ENCODE measurements at places on chromosomes 11 and 22. TPM values are rescaled to one million over a fixed set of nuclear protein-coding genes. Genes with fewer than 3 reads are reported as not detected.

GRCh38 chr11:132177106-132177505 lies 806.7 kb downstream of the NTM start:
- DNase-seq = no peak

GRCh38 chr11:117925198-117925925 lies 3.8 kb downstream of the TMPRSS13 start:
- H3K4me1 ChIP-seq = peaks cover 32% of the 10 kb centered on the region
- no peak overlapping the region for H3K27ac ChIP-seq
- peaks cover 7% of the 10 kb centered on the region for H3K27me3 ChIP-seq
- no peak overlapping the region for H3K4me3 ChIP-seq

SNAP29 gene
- total RNA-seq = 32.3 TPM

- H3K27ac ChIP-seq = peak overlapping the region; percentile 48
- DNase-seq = no peak
- H3K36me3 ChIP-seq = peaks cover 50% of the 10 kb centered on the region
- H3K4me1 ChIP-seq = peaks cover 84% of the 10 kb centered on the region
- no peak overlapping the region for H3K4me3 ChIP-seq
These were observed 8.6 kb downstream of the PPP6R3 start for GRCh38 chr11:68469122-68469521.

- peaks cover 11% of the 10 kb centered on the region for H3K4me1 ChIP-seq
- H3K27ac ChIP-seq = no peak overlapping the region
- DNase-seq = no peak
- no peak overlapping the region for H3K4me3 ChIP-seq
- H3K27me3 ChIP-seq = peaks cover 12% of the 10 kb centered on the region
These were observed 4.8 kb upstream of the FBXO7 start for GRCh38 chr22:32469799-32470212.

GRCh38 chr11:96331699-96332116 lies 11.3 kb downstream of the MAML2 start:
- H3K4me3 ChIP-seq = no peak overlapping the region
- no peak for DNase-seq
- H3K27ac ChIP-seq = no peak overlapping the region
- peaks cover 28% of the 10 kb centered on the region for H3K36me3 ChIP-seq
- no peaks in the 10 kb centered on the region for H3K27me3 ChIP-seq

POTEH gene
- total RNA-seq = not detected

MS4A6E gene
- not detected for total RNA-seq

- no peaks in the 10 kb centered on the region for H3K27me3 ChIP-seq
- DNase-seq = no peak
- H3K4me3 ChIP-seq = no peak overlapping the region
- H3K36me3 ChIP-seq = peaks cover 4% of the 10 kb centered on the region
- no peaks in the 10 kb centered on the region for H3K4me1 ChIP-seq
- no peak overlapping the region for H3K27ac ChIP-seq
These were observed 102.1 kb upstream of the BID start for GRCh38 chr22:17876306-17876831.

GRCh38 chr11:86208572-86208971 lies 36.0 kb upstream of the EED start:
- H3K36me3 ChIP-seq = no peaks in the 10 kb centered on the region
- H3K4me3 ChIP-seq = no peak overlapping the region
- no peak for DNase-seq

DNA sequence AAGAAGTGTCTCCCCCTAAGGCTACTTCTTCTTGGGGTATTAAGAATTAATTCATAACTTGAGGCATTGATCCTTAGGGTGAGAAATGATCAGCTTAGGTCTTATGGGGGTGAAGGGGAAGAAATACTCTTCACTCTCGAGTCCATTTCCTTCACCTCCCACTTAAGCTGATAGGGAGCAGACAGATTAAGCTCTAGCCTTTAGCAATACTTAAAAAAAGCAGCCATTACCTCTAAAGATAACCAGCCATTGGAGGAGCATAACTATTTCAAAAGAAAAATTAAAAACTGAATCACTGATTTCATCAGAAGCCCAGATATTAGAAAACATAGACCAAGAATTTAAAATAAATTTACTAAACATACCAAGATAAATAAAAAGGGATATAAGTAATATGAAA lies 60.5 kb downstream of the ENTHD1 start:
- H3K4me3 ChIP-seq = no peak overlapping the region
- H3K27ac ChIP-seq = no peak overlapping the region
- H3K4me1 ChIP-seq = peaks cover 6% of the 10 kb centered on the region
- H3K27me3 ChIP-seq = peaks cover 44% of the 10 kb centered on the region
- DNase-seq = no peak

SEPTIN5 gene
- total RNA-seq = 0.30 TPM

BAIAP2L2 gene
- total RNA-seq = 0.70 TPM

DNA sequence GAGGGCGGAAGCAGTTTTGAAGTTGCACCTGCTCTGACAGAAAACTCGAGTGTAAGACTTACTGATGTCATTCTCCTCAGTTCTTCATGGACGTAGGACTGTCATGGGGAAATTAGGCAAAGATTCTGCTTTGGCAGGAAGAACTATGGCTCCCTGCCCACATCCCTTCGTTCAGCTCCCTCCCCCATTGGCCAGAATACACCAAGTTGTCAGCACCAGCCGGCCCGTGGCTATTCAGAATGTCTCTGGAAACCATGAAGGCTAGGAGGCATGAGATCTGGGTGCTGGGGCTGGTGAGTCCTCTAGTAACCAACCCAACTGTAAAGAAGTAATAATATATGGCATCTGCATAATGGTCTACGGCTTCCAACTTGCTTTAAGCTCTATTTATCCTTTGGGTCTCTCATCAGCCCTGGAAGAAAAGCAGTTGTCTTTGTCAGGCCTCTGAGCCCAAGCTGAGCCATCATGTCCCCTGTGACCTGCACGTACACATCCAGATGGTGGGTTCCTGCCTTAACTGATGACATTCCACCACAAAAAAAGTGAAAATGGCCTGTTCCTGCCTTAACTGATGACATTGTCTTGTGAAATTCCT lies 74.1 kb downstream of the PIWIL4 start:
- no peak overlapping the region for H3K27ac ChIP-seq
- peaks cover 3% of the 10 kb centered on the region for H3K27me3 ChIP-seq
- H3K4me1 ChIP-seq = no peaks in the 10 kb centered on the region
- DNase-seq = no peak

ALX4 gene
- not detected for total RNA-seq

KCNC1 gene
- not detected for total RNA-seq

GRCh38 chr11:19493446-19494213 lies 219.0 kb upstream of the NAV2 start:
- no peak for DNase-seq
- peaks cover 19% of the 10 kb centered on the region for H3K27me3 ChIP-seq
- no peaks in the 10 kb centered on the region for H3K36me3 ChIP-seq
- no peak overlapping the region for H3K4me3 ChIP-seq
- no peak overlapping the region for H3K27ac ChIP-seq
- no peaks in the 10 kb centered on the region for H3K4me1 ChIP-seq

GRCh38 chr11:16367252-16367651 lies 10.9 kb upstream of the SOX6 start:
- no peak overlapping the region for H3K4me3 ChIP-seq
- no peaks in the 10 kb centered on the region for H3K36me3 ChIP-seq
- no peaks in the 10 kb centered on the region for H3K27me3 ChIP-seq
- no peaks in the 10 kb centered on the region for H3K4me1 ChIP-seq
- H3K27ac ChIP-seq = no peak overlapping the region

ZNF215 gene
- 1.4 TPM for total RNA-seq

MMP7 gene
- not detected for total RNA-seq

MARK2 gene
- 57.2 TPM for total RNA-seq

- H3K27me3 ChIP-seq = no peaks in the 10 kb centered on the region
- H3K27ac ChIP-seq = no peak overlapping the region
- DNase-seq = no peak
These were observed 162.7 kb downstream of the BARX2 start for GRCh38 chr11:129538323-129538722.

IZUMO1R gene
- not detected for total RNA-seq

ZBTB3 gene
- total RNA-seq = 9.3 TPM

- no peak overlapping the region for H3K4me3 ChIP-seq
- no peaks in the 10 kb centered on the region for H3K27me3 ChIP-seq
- no peaks in the 10 kb centered on the region for H3K4me1 ChIP-seq
These were observed 155.2 kb downstream of the CEP164 start for GRCh38 chr11:117482881-117483280.

CHRM1 gene
- not detected for total RNA-seq

GRCh38 chr22:27857443-27857842 lies 55.9 kb upstream of the MN1 start:
- H3K27me3 ChIP-seq = no peaks in the 10 kb centered on the region
- peaks cover 48% of the 10 kb centered on the region for H3K36me3 ChIP-seq

- H3K4me1 ChIP-seq = no peaks in the 10 kb centered on the region
- no peak for DNase-seq
- H3K4me3 ChIP-seq = no peak overlapping the region
- no peaks in the 10 kb centered on the region for H3K27me3 ChIP-seq
- no peaks in the 10 kb centered on the region for H3K36me3 ChIP-seq
These were observed 18.8 kb downstream of the MUC5B start for GRCh38 chr11:1241706-1242105.

- no peak overlapping the region for H3K4me3 ChIP-seq
- H3K27ac ChIP-seq = no peak overlapping the region
- no peaks in the 10 kb centered on the region for H3K27me3 ChIP-seq
- H3K4me1 ChIP-seq = peaks cover 5% of the 10 kb centered on the region
- DNase-seq = no peak
These were observed 1006.8 kb upstream of the CCDC90B start for GRCh38 chr11:84292955-84293354.

C11orf42 gene
- total RNA-seq = not detected

DNA sequence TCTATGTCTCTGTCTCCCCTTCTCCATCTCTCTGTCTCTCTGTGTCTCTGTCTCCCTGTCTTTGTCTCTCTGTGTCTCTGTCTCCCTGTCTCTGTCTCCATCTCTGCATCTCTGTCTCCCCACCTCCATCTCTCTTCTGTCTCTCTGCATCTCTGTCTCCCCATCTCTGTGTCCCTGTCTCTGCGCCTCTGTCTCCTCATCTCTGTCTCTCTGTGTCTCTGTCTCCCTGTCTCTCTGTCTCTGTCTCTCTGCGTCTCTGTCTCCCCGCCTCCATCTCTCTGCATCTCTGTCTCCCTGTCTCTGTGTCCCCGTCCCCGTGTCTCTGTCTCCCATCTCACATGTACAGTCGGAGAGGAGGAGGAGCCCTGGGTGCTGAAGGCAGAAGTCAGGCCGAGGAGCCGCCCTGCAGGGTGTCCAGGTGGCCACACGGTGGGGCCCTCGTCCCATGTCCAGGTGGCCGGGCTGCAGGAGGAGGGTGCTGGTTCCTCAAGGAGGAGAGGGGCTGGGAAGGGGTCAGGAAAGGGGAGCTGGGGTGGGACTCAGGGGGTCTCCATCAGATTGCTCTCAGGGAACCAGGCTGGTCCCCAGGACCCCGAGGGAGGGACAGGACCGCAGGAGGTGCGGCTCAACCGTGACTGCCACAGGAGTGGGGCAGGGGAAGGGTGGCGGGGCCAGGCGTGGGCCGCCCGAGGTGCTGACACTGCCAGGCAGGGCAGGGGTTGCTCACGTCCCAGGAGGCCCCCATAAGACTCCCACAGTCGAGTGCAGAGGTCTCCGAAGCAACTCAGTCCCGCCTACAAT lies 25.6 kb upstream of the TH start:
- H3K36me3 ChIP-seq = no peaks in the 10 kb centered on the region
- DNase-seq = peak; percentile 83
- peaks cover 3% of the 10 kb centered on the region for H3K4me1 ChIP-seq
- H3K27me3 ChIP-seq = peaks cover 9% of the 10 kb centered on the region
- no peak overlapping the region for H3K4me3 ChIP-seq

DNA sequence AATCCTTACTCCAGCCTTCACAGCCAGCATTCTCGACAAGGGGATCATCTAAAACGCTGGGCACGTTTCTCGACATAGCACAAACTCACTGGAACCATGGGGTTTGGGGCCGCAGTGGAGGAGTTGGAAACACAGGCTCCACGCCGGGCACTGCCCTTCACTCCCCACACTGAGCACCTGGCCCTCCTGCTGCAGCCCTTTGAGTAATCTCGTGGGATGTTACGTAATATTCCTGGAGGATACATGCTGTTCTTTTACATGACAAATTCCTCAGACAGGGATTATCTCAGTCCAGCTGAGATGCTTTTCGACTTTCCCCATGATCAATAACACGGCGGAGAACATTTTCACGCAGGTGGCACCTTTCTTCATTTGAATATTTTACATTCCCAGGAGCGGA lies 408.0 kb downstream of the SHANK2 start:
- H3K4me3 ChIP-seq = no peak overlapping the region
- H3K36me3 ChIP-seq = no peaks in the 10 kb centered on the region
- H3K4me1 ChIP-seq = no peaks in the 10 kb centered on the region
- H3K27me3 ChIP-seq = no peaks in the 10 kb centered on the region
- no peak for DNase-seq

DNA sequence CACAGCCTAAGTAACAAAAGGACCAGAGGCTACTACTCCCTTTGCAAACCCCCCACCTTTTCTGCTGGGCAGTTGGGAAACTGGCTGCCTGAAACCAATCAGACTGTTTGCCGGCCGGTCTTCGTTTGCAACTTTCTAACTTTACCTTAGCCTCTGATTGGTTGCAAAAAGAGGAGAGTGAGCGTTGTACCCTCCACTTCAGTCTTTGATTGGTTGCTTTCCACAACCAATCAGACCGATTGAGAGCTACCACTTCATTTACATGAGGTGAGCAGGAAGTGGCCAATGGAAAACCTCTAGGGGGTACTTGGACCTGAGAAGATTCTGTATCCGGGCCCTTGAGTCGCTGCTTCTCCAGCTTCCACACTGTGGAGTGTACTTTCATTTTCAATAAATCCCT lies 18.8 kb upstream of the CLNS1A start:
- DNase-seq = no peak
- no peaks in the 10 kb centered on the region for H3K4me1 ChIP-seq
- no peaks in the 10 kb centered on the region for H3K36me3 ChIP-seq

ASPHD2 gene
- total RNA-seq = 17.0 TPM

GRCh38 chr22:24516301-24516737 lies 21.2 kb downstream of the UPB1 start:
- no peaks in the 10 kb centered on the region for H3K36me3 ChIP-seq
- H3K4me1 ChIP-seq = peaks cover 12% of the 10 kb centered on the region
- DNase-seq = no peak
- H3K27me3 ChIP-seq = peaks cover 15% of the 10 kb centered on the region

BTBD18 gene
- not detected for total RNA-seq

DNA sequence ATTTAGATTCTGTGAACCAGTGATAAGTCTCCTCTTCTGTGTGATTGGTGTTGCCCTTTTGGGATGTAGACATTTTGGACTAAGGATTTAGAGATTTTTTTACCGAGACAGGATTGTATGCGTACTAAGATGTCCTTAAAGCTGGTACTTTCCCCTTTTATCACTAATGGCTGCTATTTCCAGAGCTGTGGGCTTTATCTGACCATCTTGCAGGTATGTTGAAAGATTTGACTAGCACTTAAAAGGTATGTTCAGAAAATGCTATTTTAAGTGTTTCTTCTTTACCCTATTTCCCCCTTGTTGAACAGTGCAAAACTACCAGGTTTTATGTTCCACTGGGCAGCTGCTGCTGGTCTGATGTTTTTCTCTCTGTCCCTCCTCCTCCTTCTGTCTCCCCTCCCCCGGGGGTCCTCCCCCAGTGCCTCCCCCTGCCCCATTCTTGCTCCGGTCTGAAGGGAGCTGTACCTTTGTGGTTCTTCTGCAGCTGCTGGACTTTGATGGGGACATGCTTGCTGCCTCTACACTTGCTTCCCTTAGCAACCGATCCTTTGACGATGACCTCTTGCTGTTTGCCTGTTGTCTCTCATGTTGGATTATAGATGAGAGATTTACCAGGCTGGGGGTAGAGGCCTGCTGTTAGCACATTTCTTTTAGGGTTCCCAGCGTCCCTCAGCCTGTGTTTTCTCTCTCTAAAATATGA lies 59.6 kb downstream of the ZNRF3 start:
- no peaks in the 10 kb centered on the region for H3K4me1 ChIP-seq
- no peak for DNase-seq
- H3K27ac ChIP-seq = no peak overlapping the region
- peaks cover 4% of the 10 kb centered on the region for H3K36me3 ChIP-seq
- no peak overlapping the region for H3K4me3 ChIP-seq

UCP3 gene
- 5.2 TPM for total RNA-seq
